NCI-H187 (cell line): ENCODE measurements at places on chromosomes 12 and 14.
A peak's percentile ranks its signal among the peaks of the same experiment; 100 is the strongest.

DNA sequence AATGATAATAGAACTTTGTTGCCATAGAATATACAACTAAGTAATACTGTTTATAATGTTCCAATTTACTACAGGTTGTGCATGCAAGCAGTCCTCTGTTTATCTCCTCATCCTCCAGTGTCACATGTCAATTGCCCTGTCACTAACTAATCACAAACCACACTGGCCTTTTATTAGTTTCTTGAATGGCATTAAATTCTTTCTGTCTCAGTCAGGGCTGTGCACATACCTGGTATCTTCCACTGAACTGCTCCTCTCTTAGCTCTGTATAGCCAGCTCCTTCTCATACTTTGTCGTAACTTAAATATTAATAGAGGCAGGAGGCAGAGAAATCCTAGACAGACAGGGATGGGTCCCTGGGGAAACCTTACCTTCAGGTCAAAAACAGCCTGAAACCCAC, 24.0 kb downstream of the GABARAPL1 start:
- DNase-seq, result no peak

- DNase-seq, result no peak
Measured at GRCh38 chr14:80535171-80535570, 323.9 kb upstream of the DIO2 start.

DNA sequence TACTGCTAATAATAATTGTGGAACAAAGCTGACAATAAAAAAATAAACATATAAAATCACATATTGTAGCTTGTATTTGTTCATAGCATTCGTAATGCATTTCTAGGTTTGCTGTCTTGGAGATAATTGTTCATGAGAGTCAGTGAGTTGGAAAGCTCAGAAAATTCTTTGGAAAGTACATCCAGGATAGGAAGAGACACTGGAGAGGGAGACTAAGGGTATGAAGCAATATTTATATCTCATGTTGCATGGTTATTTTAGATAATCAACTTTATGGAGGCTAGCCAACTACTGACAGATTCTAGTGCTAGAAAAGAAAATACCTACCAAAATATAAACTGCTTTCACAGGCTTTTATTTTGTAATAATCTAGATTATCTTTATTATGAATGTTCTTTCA, 1095.2 kb downstream of the FSCB start:
- no peak for DNase-seq

DNA sequence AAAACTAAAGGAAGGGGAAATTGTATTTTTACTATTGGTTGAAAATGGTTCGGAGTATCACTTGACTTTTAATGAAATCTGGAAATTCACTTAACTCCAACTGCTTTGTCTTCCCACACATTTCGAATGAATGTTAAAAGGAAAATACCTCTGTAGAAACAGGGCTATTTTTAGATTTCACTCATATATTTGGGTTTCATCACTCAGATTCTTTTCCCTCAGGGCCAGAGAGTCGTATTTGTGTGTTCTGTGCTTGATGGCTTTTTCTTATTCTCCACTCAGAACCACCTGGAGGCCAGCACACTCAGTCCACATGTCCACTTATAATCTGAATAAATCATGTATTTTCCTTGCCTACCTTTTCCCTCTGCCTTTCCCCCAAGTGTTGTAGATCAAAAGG, 40.0 kb downstream of the DAAM1 start:
- DNase-seq, result no peak

DNA sequence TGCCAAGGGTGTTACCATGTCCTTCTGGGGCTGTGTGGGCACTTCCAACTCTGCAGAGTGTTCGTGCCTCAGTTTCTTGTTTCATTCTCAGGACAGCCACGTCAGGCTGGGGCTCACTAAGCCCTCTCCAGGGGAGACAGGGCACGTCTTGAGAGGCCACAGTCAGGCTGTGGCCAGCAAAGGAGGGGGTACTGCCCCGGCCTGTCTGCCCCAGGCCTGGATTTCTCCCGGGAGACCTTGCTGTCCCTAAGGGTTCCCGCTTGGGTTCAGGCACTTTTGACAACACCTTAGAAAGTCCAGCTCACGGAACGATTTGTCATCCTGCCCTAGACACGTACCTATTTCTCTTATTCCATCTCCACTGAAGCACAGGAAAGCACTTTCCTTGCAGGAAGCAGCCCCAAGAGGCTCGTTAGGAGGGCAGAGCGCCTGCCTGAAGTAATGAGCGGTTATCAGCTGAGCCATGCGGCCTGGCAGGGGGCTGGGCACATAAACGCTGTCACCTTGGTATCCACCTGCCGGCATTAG, 290.4 kb upstream of the RTL1 start:
- DNase-seq, result peak; percentile 94

DNA sequence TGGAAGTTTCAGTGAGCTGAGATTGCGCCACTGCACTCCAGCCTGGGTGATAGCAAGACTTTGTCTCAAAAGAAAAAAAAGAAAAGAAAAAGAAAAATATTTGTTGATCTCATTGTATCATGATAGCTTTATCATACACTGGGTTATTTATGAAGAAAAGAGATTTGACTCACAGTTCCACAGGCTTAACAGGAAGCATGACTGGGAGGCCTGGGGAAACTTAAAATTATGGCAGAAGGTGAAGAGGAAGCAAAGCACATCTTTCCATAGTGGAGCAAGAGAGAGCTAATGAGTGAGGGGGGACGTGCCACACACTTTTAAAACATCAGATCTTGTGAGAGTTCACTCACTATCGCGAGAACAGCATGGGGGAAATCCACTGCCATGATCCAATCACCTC, 72.7 kb upstream of the FUT8 start:
- DNase-seq, result no peak

- no peak for DNase-seq
Measured at GRCh38 chr12:67251012-67251411, 18.1 kb upstream of the CAND1 start.

DNA sequence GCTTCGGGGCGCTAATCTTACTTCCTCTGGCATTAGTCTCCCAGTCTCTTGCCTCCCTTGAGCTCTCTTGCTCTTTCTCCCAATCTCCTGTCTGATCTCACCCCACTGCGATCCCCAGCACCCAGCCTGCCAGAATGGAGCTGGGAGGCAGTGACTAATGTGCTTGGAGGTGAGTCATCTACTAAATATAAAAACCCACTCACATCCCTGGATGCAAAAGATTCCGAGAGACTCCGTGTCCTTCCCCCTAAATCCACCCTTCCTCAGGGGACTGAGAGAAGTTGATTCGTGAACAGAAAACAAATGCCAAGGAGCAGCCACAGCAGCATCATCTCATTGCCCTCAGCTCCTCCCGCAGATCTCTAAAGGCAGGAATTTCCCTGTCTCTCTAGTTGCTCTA, 45.7 kb upstream of the KCNA5 start:
- DNase-seq, result no peak

- DNase-seq, result no peak
Measured at GRCh38 chr14:93142854-93143652, 27.3 kb upstream of the ITPK1 start.

DNA sequence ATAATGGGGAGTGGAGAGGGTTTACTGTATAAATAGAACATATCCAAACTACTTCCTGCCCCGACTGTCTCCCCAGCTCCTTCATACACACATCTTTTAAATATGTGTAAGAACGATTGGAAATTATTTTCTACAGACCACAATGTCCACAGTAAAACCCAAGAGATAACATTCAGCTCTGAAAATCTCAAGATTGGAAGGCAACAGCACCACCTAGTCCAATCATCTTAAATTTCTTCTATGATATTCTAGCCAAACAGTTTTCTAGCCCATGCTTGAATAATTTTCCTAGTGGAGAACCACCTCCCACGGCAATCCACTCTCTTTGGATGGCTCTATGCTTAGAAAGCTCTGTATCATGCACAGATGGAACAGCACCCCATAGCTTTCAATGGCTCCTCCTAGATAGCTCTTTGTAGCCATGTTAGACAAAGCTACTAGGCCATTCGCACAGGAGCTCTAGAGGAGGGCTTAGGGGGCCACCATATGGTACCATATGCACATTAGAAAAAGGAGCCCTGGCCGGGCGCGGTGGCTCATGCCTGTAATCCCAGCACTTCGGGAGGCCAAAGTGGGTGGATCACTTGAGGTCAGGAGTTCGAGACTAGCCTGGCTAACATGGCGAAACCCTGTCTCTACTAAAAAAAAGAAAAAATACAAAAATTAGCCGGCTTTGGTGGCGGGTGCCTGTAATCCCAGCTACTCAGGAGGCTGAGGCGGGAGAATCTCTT, 18.1 kb downstream of the VDR start:
- no peak for DNase-seq

DNA sequence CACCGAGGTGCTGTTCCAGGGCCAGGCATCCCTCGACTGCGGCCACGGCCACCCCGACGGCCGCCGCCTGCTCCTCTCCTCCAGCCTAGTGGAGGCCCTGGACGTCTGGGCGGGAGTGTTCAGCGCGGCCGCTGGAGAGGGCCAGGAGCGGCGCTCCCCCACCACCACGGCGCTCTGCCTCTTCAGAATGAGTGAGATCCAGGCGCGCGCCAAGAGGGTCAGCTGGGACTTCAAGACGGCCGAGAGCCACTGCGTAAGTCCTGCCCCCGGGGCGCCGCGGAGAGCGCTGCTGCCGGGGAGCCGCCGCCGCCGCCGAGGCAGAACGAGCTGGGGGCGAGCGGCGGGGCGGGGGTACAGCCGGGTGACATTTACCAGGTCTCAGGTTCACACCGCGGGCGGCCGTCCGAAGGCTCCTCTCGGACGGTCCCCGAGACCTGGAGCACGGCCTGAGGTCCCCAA, 1.4 kb downstream of the PLXNC1 start:
- no peak for DNase-seq

DNA sequence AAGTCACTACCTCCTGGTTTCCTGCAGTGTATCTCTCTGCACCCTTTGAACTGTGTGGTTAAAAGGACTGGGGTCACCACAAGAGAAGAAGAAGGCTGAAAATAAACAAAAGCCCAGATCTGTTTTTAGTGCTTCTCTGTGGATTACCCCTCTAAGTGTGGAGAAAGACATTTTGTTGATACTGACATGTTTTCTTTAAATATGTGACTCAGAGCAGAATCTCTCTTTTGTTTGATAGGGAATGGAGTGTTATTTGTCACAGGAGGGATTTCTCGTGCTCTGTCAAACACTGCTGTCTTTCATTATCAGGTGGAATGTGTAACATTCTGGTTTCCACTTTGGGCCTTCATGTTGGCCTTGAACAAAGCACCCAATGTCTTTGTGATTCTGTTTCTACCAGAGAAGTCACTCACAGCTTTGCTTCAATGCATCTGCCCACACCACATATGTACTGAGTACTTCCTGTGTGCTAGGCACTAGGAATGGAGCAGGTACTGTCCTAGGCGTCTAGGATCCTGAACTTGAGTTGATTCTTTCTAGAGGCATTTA, 82.1 kb downstream of the PLXNC1 start:
- no peak for DNase-seq

DNA sequence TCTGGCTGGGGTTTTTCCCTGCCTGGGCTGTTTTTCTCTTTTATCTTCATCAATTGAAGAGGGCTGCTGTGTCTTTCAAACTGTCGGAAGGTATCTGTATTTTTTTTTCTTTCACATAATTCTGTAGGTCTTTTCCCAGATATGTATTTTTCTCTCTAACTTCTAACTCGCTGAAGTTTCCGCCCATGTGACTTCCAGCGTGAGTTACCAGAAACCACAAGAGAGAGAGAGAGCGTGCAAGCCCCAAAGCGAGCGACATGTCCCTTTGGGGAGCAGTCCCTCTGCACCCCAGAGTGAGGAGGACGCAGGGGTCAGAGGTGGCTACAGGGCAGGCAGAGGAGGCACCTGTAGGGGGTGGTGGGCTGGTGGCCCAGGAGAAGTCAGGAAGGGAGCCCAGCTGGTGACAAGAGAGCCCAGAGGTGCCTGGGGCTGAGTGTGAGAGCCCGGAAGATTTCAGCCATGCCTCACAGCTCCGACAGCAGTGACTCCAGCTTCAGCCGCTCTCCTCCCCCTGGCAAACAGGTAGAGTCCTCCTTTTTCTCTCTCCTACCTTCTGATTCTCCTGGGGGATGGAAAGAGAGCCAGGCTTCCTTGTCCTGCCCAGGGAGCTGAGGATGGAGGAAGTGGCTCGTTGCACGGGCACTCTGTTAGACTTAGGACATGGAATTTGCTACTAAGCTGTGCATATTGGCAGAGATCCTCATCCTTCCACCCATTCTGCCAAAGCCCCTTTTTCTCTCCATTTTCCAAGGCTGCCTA, at the start of gene BATF:
TSS of gene BATF (plus strand) at position 246 of the 759 bp plus-strand sequence. CDS start at position 460, 214 bp downstream.
- DNase-seq, result no peak

GRCh38 chr12:69875416-69875935, 50.4 kb downstream of the MYRFL start:
- no peak for DNase-seq

GRCh38 chr12:130195776-130196175, 33.5 kb downstream of the FZD10 start:
- no peak for DNase-seq

DNA sequence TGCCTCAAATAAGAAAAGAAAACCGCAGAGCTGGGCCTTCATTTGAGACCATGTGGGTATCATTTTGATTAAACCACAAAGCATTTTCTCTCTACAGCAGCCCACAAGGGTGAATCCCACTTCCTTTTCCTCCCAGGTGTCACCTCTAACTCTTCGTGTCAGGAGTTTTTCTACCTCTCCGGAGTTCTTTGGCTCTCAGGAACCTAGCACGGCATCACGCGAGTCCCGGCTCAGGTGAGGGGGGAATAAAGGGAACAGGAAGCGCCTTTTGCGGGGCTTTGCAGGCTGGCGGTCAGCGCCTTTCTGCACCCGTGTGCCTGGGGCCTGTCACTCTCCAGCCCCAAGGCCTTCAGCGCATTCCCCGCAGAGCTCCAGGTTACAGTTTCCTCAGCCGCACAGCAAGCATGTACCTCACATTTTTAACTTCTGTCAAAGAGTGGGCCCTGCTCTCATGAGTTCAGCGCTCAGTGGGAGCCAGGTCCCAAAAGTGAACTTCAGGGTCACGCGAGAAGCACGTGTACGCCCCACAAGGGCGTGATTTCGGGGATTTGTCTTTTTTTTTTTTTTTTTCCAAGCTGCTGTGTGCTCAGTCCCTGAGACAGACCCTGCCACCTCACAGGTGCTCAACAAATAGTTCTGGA, 740 bp upstream of the PRPF40B start:
- DNase-seq, result no peak

GRCh38 chr12:122452701-122453285, 30.3 kb upstream of the CLIP1 start:
- DNase-seq, result no peak

DNA sequence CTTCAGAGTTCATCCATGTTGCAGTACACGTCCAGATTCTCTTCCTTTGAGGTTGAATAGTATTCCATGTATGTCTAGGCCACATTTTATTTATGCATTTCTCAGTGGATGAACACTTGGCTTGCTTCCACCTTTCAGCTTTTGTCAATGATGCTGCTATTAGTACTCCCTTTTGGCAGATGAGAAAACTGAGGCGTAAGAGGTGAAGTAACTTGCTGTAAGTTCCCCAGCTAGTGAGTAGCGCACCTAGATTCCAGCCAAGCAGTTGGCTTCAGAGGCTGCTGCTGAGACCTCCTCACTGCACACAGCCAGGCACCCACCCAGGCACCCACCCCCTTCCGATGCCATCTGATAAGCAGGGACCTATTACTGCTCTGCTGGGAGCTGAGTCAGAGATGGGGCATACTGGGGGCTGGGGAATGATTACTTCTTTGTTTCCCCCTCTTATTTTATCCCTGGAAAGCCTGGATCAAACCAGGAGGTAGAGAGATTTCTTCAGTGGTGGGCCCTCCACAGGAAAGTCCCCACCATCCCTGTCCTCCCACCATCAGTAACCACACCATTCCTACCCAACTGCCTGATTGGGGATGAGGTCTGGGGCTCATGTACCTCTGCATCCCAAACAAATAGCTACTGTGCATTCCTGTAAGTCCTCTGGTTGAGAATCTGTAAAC, 234.6 kb downstream of the PCNX1 start:
- DNase-seq, result no peak
